Sigmoid colon (tissue), 7 donors: ENCODE measurements at places on chromosomes 7 and 10. TPM values are rescaled to one million over a fixed set of nuclear protein-coding genes. Genes with fewer than 3 reads are reported as not detected.

Gene FBXO24
- 0.71 TPM for total RNA-seq

DNA sequence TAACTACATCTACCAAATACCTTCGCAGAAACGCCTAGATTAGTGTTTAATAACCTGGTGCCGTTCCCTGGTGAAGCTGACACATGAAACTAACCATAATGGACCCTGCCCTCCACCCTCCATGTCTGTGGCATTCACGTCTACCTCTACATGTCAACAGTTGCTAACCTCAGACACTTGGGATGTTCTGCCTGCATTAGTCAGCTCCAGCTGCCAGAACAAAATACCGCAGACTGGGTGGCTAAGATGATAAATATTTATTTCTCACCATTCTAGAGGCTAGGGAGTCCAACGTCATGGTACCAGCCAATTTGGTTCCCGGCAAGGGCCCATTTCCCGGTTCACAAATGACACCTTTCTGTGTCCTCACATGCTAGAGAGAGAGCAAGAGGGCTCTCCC is 118.5 kb upstream of the CHST15 start:
- no peak for DNase-seq
- H3K4me3 ChIP-seq: no peak overlapping the region
- no peaks in the 10 kb centered on the region for H3K4me1 ChIP-seq
- H3K36me3 ChIP-seq: no peaks in the 10 kb centered on the region
- no peaks in the 10 kb centered on the region for H3K27me3 ChIP-seq

GRCh38 chr10:129730993-129731325 is 233.1 kb downstream of the EBF3 start:
- H3K27me3 ChIP-seq: no peaks in the 10 kb centered on the region
- no peaks in the 10 kb centered on the region for H3K4me1 ChIP-seq
- H3K27ac ChIP-seq: no peak overlapping the region
- H3K4me3 ChIP-seq: no peak overlapping the region

GRCh38 chr10:69451784-69452251 is 553 bp downstream of the TSPAN15 start:
- peak overlapping the region; percentile 91 for H3K27ac ChIP-seq
- H3K27me3 ChIP-seq: no peaks in the 10 kb centered on the region
- peak overlapping the region; percentile 64 for H3K4me3 ChIP-seq
- no peaks in the 10 kb centered on the region for H3K4me1 ChIP-seq
